ENCODE measurements at places on chromosomes 6 and 20. TPM values are rescaled to one million over a fixed set of nuclear protein-coding genes. Genes with fewer than 3 reads are reported as not detected.

OR10C1 gene
- not detected for total RNA-seq

BMP6 gene
- 3.2 TPM for total RNA-seq

WFDC10B gene
- not detected for total RNA-seq

ELOVL4 gene
- total RNA-seq, result 2.9 TPM

GRCh38 chr20:46893051-46893450 lies 1.6 kb upstream of the EYA2 start:
- DNase-seq, result no peak

DNA sequence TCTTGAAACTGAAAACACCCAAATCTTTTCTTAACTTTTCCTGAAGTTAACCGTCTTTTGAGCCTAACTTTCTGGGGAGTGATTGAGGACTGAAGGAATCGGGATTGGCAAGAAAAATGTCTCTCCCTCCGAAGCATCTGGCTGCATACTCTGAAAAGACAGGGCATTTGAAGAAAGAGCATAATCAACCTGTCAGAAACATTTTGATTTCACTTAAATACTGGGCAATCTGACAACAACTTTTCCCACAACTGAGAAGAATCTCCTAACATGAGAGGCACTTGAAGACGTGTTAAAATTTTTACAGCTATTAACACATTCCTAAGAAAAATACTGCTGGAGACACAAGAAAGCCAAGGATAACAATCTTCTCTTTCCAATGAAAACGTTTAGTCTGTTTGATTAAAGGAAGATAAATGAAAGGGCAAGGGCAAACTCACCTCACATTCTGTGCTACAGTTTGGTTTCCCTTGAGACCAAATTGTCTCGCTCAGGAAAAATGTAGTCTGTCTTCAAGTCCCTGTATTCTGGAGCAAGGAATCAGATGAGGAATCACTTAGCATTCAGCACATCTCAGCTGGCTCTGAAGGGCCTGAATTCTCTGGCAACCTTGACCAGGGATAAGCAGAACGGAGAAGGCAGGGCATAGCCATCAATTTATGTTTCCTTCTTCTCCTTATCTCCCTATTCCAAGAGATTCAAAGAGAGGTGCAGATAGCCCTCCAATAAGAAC lies 76.1 kb downstream of the TBX18 start:
- no peak for DNase-seq

DNA sequence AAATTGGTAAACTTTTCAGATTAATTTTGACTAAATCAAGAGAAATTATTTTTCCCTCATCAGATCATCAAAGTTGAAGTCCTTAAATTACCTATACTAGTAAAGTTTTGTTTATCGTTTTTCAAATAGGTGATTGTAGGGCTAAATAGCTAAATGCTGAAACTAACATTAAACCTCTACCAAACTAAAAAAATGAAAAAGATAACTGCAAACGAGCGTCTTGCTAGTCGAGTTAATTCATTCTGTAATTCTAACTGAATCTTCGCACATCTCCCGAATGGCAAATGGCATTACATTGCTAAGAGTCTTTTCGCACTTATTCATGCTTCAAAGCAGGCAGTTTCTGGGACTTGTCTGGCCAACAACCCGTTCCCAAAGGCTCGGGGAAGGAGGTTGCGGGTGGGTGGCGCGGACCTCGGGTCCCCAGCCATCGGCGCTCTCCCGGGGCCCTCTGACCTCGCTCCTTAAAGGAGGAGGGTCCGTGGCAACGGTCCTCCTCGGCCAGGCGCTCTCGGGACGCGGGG lies 43.8 kb downstream of the POPDC3 start:
- DNase-seq, result no peak

DNA sequence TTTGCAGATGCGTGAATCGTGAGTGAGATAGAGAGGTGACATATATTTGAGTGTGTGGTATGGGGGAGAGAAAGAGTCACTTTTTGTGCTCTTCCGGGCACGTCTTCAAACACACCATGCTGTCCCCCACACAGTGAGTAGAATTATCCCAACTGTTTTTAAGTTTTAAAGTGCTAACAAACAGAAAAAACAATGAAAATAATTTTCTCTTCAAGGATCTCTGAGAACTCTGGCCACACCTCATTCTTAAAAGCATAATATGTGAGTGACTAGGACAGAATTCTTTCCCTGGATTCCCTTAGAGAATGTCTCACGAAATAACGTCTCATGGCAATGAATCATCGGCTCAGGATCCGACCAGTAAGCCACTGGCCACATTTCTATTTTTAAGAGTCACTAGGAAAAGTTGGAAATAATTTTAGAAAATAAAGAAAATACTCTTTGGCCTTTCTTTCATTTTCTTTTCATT lies 235.7 kb upstream of the ZNF217 start:
- no peak for DNase-seq

All from vagina (tissue), 2 donors.